ENCODE measurements at places on chromosomes 7 and 10. TPM values are rescaled to one million over a fixed set of nuclear protein-coding genes. Genes with fewer than 3 reads are reported as not detected.

Gene ZNF107
- polyA plus RNA-seq, result 12.5 TPM

Gene HOXA1
- not detected for polyA plus RNA-seq

Gene DOCK4
- 6.3 TPM for polyA plus RNA-seq

Gene RSPH10B
- polyA plus RNA-seq, result not detected

Gene GJC3
- 3.8 TPM for polyA plus RNA-seq

Gene TUBAL3
- not detected for polyA plus RNA-seq

Gene BCCIP
- polyA plus RNA-seq, result 189 TPM

Gene KCNIP2
- 2.2 TPM for polyA plus RNA-seq

Gene SERPINE1
- polyA plus RNA-seq, result 1.2 TPM

Gene AOAH
- polyA plus RNA-seq, result not detected

Gene EDRF1
- 20.1 TPM for polyA plus RNA-seq

Gene ELFN1
- polyA plus RNA-seq, result 0.09 TPM

Gene SORCS1
- 2.9 TPM for polyA plus RNA-seq

Gene WAPL
- 25.2 TPM for polyA plus RNA-seq

Gene PIK3AP1
- polyA plus RNA-seq, result 0.65 TPM

Gene SYT15B
- polyA plus RNA-seq, result 0.08 TPM

Gene GHRHR
- 2.2 TPM for polyA plus RNA-seq

Gene ZNF488
- polyA plus RNA-seq, result 2.5 TPM

Gene LMTK2
- 6.1 TPM for polyA plus RNA-seq

Gene FFAR4
- polyA plus RNA-seq, result 0.06 TPM

Gene ARPC1A
- 246 TPM for polyA plus RNA-seq

Gene TAS2R5
- 0.89 TPM for polyA plus RNA-seq

Gene BMPR1A
- polyA plus RNA-seq, result 12.4 TPM

Gene HERC4
- 20.1 TPM for polyA plus RNA-seq

Gene ENTPD7
- 1.0 TPM for polyA plus RNA-seq

Gene WDR91
- 5.8 TPM for polyA plus RNA-seq

Gene FMC1
- 70.5 TPM for polyA plus RNA-seq
